ENCODE measurements at places on chromosomes 2 and 18.

DNA sequence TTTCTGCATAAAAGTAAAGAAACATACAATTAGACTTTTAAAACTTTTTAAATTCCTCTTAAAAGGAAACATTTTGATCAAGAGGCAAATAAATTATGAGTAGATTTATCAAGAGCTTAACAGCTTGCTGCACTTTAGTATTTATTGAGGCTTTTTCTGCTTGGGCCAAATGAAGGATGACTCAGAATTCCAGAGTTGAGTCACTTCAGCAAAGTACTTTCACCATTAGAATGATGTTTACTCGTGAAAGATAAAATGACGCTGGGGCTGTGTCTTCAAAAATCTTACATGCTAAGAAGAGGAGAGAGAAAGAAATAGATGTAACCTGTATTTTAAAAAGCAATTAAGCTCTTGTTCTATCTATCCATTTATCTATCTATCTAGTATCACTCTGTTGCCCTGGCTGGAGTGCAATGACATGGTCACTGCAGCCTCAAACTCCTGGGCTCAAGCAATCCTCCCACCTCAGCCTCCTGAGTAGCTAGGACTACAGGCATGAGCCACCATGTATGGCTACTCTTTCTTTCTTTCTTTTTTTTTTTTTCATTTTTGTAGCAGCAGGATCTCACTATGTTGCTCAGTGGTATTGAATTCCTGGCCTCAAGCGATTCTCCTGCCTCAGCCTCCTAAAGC, 75.3 kb upstream of the RIOK3 start:
- no peak for DNase-seq

- DNase-seq = no peak
Measured at GRCh38 chr2:120318626-120319025, 27.3 kb upstream of the INHBB start.

DNA sequence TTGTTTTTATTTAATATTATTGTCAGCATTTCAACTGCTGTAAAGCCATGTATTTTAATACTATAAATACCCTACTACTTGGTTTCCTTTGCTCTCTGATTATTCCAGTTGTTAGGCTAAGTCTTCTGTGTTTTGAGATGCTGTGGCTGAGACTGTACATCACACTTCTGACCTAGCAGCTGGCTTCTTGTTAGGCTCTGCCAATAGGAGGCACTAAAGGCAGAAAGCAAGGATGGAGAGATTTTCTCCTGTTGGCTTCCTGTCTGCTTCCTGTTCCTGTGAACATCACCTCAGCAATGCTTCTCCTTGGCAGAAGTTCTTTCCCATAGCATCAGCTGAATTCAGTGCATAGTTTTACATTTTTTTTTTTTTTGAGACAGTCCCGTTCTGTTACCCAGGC, 68.3 kb upstream of the YPEL5 start:
- no peak for DNase-seq

- no peak for DNase-seq
Measured at GRCh38 chr2:62803961-62804360, 98.4 kb downstream of the EHBP1 start.

DNA sequence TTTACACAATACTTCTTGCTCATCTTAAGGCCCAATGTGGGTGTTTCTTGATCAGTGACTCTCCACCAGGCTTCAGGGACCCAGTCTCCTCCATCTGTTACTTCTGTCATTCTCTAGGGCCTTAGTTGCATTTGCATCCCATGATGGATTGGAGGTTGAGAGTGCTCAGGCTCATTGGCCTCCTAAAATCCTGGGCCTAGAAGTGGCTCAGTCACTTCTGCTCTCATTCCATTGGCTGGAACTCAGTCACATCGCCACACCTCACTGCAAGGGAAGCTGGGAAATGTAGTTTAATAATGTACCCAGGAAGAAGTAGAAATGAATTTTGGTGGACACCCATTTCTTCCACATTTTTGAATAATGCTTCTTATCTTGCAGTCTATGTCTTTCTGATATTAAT, 223.5 kb downstream of the HRH4 start:
- DNase-seq = no peak
